Hepatocyte (in vitro differentiated cells): ENCODE measurements at places on chromosomes 2 and 18. TPM values are rescaled to one million over a fixed set of nuclear protein-coding genes. Genes with fewer than 3 reads are reported as not detected.

DNA sequence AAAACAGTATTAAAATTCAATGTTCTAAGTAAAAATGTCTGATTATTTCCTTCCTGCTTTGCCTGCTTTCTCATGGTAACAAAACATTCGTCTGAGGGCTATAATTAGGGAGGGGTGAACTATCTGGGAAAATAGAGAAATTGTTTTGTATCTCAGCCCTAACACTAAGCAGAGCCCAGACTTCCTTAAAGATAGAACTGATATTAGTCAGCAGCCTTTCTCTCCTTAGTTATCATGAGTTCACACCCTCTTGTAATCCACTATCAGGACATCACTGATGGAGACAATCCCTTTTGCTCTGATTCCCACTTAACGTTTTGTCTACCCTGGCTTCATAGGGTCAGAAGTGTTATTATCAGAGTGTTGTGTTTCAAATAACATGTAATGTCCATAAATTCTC is 701.1 kb upstream of the ZEB2 start:
- DNase-seq, result no peak

ASAP2 gene
- 17.1 and 21.3 TPM in 2 replicates for total RNA-seq

CENPA gene
- 1.7 and 3.1 TPM in 2 replicates for total RNA-seq

- DNase-seq, result no peak
These were observed 28.7 kb downstream of the MSH6 start for GRCh38 chr2:47811668-47812067.
